ENCODE measurements at places on chromosomes 3 and 15. TPM values are rescaled to one million over a fixed set of nuclear protein-coding genes. Genes with fewer than 3 reads are reported as not detected.

- no peak for DNase-seq
Observed at GRCh38 chr3:170840291-170840859, 29.6 kb downstream of the RPL22L1 start.

ABCF3 gene
- 60.9 TPM for total RNA-seq

GRCh38 chr15:84811151-84811550, 6.0 kb upstream of the ALPK3 start:
- peak; percentile 26 for DNase-seq

GRCh38 chr3:41092844-41093243, 106.5 kb upstream of the CTNNB1 start:
- DNase-seq, result no peak

OXTR gene
- total RNA-seq, result 0.55 TPM

GRCh38 chr15:41115161-41115651, 874 bp downstream of the INO80 start:
- DNase-seq, result no peak

SNRPN gene
- total RNA-seq, result 91.1 TPM

FBXW12 gene
- total RNA-seq, result not detected

DNA sequence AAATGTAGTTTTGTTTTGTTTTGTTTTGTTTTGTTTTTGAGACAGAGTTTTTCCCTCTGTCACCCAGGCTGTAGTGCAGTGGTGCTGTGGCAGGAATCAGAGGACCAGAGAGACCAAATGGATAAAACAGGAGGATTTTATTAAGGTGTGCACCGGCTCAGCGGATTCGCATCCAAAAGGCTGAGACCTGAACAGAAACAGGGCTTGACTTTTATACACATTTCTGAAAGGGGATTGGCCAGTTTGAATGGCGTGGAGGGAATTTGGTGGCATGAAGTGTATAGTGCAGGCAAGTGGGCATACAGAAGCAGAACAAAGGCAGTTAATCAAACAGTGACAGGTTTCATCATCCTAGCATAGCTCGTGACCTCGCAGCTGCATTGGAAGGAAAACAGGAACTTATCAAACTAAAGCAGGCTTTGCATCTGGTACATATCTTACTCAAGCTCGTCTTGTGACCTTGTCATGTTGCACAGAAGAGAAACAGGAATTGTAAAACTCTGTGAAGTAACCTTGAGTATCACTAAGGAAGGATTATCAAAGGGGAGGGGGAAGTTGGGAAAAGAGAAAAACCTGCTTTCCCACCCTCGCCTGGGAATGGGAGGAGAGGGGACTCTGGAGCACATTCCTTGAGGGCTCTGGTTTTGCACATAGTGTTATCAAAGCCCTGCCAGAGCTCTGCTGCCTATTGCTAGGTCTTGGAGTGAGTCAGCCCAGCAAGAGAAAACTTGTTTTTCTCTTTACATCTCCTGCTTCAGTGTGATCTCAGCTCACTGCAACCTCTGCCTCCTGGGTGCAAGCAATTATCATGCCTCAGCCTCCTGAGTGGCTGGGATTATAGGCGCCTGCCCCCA, 38.5 kb downstream of the C3orf62 start:
- no peak for DNase-seq

FAM98B gene
- 24.8 TPM for total RNA-seq

DNA sequence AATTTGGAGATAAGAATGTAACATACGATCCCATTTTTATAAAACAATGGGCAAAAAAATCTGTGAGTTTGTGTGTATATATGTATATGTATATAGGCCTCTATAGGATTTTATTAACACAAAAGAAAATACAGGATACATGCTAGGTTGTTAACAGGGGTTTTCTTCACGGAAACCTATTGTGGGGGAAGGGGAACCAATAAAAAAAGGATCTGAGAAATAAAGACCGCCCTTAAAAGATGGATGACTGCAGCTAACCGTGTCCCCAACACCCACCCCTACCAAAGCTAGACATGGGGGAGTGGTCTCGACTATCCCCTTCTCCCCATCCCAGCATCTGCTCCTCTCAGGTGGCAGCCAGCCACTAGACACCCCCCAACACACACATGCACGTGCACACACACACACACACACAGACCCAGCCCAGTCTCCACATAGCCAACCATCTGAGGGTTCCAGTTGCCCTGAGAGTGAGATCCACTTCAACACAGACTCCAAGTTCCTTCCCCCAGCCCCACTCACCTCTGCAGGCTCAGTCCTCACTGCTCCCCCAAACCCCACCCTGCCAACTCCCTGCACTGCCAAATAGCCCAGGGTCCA, 132.9 kb downstream of the TPRA1 start:
- no peak for DNase-seq

DNA sequence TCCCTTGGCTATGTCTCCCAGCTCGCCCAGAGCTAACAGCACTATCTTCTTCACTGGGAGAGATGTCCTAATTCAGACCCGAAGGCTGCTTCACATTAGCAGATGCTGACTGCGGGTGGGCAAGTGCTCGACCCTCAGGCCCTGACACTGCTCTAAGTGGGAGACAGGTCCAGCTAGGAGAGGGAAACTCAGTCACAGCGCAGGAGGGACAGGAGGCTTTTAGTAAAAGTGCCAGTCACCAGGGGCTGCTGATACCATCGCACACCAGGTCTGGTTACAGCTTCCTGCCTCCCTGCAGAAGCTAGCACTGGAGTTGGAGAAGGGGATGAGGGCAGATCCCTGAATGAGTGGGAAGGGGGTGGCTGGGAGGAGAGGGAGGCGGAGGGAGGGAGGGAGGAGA, 365.8 kb upstream of the RGMA start:
- DNase-seq, result no peak

CXCR6 gene
- total RNA-seq, result 4.7 TPM

DNA sequence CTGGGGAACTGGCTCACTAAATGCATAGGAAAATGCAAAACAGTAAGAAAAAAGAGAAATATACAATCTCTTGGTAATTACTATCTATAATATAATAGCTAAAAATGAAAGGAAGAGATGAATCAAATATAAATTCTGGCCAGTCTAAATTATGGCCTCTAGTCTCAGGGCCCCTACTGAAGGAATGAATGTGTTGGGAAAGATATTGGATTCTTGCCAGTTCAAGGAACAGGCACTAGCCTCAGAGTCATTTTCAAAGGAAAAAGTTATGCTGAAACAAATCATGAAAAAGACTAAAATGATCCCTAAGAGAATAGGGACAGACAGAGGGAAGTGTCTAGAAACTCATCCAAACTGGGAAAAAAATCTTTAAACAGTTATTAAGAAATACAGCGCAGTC, 62.4 kb downstream of the C3orf80 start:
- DNase-seq, result no peak

DNA sequence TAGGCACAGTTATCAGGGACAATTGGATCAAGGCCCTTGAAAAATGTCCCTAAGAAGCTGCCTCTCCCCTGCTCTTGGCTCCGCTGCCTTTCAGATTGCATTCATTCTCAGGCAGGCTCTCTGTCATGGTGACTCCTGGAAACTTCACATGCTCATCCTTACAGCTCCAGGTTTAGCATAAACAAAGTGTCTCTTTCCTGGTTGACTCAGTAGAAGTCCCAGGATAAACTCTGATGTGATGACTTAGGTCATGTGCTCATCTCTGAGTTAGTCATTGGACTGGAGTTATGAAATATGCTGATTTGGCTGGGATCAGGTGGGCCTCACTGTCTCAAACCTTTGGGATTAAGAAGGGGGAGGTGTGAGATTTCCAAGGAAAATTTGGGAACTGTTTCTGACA, 243.8 kb downstream of the ZNF621 start:
- DNase-seq, result no peak

- peak; percentile 40 for DNase-seq
Observed at GRCh38 chr3:138455801-138456716, 21.6 kb downstream of the ESYT3 start.

PTX3 gene
- total RNA-seq, result 7.2 TPM

- DNase-seq, result no peak
Observed at GRCh38 chr3:69033470-69033869, 18.7 kb downstream of the TMF1 start.

- no peak for DNase-seq
Observed at GRCh38 chr3:150312018-150312657, 96.0 kb upstream of the TSC22D2 start.

CATSPER2 gene
- total RNA-seq, result 3.3 TPM

- no peak for DNase-seq
Observed at GRCh38 chr3:192897005-192897404, 20.7 kb downstream of the MB21D2 start.

DNA sequence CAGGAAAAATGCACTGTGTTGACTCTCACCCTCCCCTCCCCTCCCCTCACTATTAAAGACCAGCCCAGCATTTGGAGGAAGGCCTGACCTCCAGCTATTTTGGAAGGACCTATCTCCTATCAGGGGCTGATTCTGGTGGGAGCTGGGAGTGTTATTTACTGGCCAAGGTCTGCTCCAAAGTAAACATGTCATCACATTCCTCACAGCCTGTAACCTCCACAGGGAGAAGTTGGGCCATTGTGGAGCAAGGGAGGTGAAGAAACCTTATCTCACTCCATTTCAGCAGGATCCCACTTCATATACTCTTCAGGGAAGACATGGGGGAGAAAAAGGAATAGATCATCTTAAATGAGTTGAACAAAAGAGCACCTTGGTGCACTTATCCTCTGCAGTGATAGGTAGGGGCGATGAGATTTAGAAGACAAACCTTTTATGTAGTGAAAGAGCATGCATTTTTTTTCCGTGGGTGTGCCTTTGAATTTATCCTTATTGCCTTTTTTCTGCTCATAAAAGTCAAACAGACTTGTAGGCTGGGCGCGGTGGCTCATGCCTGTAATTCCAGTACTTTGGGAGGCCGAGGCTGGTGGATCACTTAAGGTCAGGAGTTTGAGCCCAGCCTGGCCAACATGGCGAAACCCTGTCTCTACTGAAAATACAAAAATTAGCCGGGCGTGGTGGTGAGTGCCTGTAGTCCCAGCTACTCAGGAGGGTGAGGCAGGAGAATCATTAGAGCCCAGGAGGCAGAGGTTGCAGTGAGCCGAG, 15.6 kb upstream of the FLNB start:
- DNase-seq, result no peak

DNA sequence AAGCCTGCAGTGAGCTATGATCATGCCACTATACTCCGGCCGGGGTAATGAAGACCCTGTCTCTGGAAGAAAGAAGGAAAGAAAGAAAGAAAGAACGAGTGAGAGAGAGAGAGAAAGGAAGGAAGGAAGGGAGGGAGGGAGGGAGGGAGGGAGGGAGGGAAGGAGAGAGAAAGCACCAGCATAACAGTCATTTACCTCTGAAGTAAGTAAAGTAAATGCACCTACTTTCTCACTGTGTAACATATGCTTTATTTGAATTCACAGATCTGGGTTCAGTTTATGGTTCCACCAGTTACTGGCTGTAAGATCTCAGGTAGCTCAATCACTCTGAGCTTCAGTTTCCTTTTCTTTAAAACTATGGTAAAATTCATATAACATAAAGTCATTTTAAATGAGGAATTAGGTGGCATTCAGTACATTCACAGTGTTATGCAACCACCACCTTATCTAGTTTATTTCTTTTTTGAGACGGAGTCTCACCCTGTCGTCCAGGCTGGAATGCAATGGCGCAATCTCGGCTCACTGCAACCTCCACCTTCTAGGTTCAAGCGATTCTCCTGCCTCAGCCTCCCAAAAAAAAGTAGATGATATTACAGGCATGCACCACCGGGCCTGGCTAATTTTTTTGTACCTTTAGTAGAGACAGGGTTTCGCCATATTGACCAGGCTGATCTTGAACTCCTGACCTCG, 16.1 kb upstream of the RAD54L2 start:
- DNase-seq, result no peak

DNA sequence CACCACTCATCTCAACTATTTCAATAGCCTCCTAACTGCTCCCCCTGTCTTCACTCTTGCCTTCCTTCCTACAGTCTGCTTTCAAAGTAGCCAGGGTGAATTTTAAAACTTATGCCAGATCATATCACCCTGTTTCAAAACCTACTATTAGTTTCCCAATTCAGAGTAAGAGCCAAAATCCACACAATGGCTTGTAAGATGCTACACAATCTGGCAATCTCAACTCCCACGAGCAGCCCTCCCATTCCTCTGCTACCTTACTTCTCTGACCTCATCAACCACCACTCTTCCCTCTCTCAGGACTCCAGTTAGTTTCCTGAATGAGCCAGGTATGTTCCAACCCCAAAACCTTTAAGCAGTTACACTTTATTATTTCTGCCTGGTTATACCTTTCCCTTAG, 62.5 kb downstream of the VPS13C start:
- DNase-seq, result no peak

- no peak for DNase-seq
Observed at GRCh38 chr3:270688-271087, 74.1 kb downstream of the CHL1 start.

DNA sequence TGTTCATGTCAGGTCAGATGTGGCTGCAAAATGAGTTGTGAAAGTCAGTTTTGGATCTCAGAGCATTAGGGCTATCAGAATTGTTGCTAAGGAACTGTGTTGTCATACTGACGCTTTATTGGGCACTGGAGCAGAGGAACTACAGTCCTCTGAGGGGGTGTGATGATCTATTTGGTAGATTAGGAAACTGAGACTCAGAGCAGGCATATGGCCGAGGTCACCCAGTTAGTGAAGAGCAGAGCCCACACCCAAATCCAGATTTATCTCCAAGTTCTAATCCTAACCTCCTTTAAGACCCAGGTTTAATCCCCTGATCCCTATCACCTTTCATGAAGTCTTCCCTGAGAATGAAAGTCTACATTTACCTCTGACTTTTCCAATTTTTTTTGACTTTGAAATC, 25.6 kb upstream of the GLCE start:
- no peak for DNase-seq

DNA sequence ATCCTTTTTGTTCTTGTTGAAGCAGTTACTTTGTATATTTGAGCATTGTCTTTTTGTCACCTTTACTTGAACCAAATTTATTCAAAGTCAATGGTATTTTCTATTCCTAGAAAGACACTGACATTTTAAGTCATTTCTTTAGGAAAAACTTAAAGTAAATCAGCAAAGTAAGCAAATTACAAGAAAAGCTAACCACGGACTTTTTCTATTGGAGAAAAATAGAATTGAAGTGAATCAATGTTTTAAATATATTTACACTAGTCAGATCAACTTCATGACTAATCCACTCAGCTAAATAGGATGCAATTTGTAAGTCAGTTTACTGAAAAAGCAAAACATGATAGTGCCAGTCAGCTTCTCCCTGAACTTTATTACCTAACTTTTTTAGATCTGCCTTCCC, 733.8 kb upstream of the ALCAM start:
- DNase-seq, result no peak

TLR9 gene
- total RNA-seq, result 0.87 TPM

GRCh38 chr15:64251658-64252057, 88.8 kb upstream of the PPIB start:
- DNase-seq, result no peak

DNA sequence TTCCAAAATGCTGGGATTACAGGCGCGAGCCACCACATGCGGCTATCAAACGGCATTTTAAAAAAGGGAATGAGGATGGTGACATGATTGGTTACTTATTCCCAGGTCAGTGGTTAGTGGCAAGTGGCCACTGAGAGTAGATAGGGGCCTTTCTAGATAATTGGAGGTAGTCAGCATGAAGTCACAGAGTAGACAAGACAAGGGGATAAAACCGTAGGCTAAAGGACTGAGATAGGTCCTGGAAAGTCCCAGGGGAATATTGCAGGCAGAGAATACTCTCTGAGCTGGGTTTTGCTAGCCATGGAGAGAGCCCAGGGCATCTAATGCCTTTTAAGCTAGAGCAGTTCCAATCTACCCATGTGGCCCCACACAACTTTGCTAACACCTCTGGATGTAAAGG, 52.2 kb downstream of the KCNAB1 start:
- no peak for DNase-seq

- DNase-seq, result peak; percentile 68
Observed at GRCh38 chr3:188950832-188951489, 220.8 kb upstream of the TPRG1 start.
